Stimulated activated CD4-positive, alpha-beta T cell treated with anti-CD3 and anti-CD28 coated beads, Interleukin-1b, Interleukin-23, amount 100 ng/mL, for 1 hour (primary cell): ENCODE measurements at places on chromosomes 4 and X.
A peak's percentile ranks its signal among the peaks of the same experiment; 100 is the strongest.

DNA sequence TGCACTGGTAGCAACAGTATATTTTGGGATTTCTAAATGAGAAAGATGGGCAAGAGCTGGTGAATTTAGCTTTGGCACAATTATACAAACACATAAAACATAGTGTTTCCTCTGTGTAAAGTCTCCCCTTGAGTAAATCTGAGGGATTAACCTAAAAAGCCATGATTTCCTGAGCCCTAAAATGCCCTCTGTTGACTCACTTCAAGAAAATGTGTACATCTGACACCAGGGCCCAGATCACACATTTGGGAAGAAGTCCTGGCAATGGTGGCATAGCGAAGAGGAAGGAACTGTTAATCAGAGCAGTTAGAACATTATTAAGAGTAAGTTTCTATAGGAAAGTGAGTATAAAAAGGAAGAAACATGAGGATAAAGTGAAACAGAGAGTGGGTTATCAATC is 338.5 kb downstream of the SPOCK3 start:
- DNase-seq: no peak

GRCh38 chr4:37446016-37446415 is 201.5 kb downstream of the NWD2 start:
- no peak for DNase-seq

- DNase-seq: no peak
Observed at GRCh38 chr4:66071911-66072310, 401.6 kb upstream of the EPHA5 start.

GRCh38 chr4:60314416-60314815 is 885.7 kb upstream of the ADGRL3 start:
- DNase-seq: no peak

GRCh38 chrX:45077748-45078424 is 122.8 kb downstream of the DIPK2B start:
- no peak for DNase-seq

- DNase-seq: no peak
Observed at GRCh38 chrX:18353931-18354368, 538 bp downstream of the SCML2 start.

- DNase-seq: no peak
Observed at GRCh38 chr4:173254646-173255045, 79.5 kb downstream of the HMGB2 start.

DNA sequence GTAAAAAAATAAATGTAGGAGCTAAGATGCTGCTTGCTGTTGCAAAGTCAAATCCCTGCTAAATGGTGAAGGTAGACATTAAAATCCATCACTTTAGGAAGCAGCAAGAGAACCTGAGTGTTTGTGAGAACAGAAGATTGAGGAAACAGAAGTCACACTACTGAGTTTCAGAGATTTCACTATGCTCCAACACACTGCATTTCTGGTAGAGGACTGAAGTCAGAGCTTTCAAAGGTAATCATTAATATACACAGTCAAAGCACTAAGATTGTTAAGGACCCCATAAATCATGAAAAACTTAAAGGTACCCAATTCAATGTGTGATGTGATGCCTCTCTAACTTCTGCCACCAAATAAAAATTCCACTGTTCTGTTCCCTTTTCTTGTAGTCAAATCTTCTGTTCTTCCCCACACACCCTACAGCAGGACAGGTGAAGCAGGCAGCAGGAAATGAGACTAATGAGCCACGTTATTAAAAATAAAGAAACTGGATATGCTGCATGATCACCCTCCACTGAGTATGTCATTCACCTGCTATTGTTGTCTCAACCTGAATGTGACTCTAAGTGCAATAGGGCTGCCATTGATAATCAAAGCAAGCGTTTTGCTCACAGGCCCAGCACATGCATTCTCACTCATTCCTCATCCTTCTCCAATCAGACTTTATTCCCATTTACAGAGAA is 28.9 kb upstream of the APELA start:
- no peak for DNase-seq

DNA sequence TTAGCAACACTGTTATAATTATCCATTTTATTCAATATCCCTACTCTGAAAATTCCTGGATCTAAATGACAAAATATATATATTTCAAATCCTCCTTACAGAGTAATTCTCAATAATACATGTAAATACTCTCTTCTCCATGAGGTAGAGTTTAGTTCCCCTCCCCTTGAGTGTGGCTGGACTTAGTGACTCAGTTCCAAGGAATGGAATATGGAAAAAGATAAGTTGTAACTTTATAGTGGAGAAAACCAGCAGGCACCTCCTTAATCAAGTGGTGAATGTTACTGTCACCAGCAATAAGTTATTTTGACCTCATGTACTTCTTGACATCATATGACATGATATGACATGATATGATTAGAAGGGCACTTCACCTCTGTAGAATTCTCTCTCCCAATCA is 302.0 kb downstream of the RAB28 start:
- no peak for DNase-seq

GRCh38 chrX:22035236-22035635 is 3.1 kb downstream of the PHEX start:
- DNase-seq: no peak

GRCh38 chr4:95186666-95187065 is 362.1 kb downstream of the UNC5C start:
- no peak for DNase-seq

GRCh38 chrX:151981129-151981528 is 6.7 kb upstream of the GABRE start:
- no peak for DNase-seq

DNA sequence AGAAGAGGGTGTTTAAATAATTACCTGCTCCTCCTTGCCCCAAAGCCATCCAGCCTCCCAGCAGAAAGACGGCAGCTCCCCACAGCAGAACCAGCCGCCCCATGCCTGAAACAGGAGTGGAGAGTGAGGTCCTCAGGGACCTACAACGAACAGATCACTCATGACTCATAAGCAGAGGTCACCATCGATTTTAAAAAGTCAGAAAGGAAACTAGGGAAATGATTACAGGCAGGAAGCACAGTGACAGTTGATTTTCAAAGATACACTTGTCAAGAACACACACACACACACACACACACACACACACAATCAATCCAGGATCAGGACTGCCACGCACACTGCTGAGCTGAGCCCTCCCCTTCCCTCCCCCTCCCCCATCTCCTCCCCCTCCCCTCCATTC is at the start of gene CRLF2:
Gene CRLF2 (minus strand): TSS at position 118 of the 400 bp plus-strand sequence. CDS start 15 bp downstream, at position 103.
- DNase-seq: no peak

DNA sequence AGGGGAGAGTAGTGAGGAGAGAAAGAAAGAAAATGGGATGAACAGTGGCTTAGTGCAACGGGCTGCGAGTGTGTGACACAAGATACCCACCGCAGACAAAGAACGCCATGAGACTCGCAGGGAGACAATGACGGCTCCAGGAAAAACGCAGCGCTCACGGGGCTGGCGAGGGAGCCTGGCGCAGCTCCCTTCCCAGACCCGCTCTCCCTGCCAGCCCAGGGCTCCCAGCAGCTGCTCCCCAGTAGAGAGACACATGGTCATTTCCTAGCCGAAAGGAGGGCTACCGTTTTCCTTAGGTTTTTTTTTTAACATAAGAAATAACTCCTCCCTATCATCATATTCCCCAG is 149.5 kb downstream of the MAML3 start:
- no peak for DNase-seq

GRCh38 chrX:78643096-78643495 is 16.0 kb downstream of the RTL3 start:
- no peak for DNase-seq

GRCh38 chr4:184649971-184650855 is 675 bp downstream of the PRIMPOL start:
- DNase-seq: no peak

DNA sequence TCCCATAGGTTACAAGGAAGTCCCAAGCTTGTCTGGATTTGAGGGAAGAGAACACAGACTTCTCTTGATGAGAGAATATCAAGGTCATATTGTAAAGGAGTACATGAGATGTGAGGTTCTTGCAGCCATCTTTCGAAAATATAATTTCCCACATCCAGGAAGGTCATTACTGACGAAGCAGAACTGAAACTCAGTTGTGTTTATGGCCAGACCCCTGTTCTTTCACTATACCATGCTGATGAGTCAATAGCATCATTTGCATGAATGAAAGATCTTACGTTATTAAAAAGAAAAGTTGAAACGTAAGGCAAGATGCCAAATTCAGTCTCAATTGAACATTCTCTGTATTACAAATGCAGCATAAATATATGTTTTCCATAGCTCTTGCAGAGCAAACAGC is 14.2 kb upstream of the CCDC149 start:
- DNase-seq: no peak

DNA sequence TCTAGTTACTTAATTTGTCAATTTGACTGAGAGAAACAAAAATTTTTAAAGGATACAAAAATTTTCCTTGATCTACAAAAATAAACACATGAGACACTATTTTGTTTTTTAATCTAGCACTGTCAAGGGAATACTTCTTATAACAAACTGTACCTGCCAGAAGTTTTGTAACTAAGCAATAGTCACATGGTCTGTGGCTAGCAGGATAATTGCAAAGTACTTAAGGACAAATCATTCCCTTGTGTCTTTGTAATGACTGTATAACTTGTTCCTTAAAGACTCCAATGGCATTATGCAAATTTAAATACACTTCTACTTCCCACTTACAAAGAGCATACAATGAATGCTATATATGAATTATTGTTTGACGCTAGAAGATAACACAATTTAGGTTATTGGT is 25.1 kb upstream of the ANK2 start:
- no peak for DNase-seq

- peak; percentile 29 for DNase-seq
Observed at GRCh38 chrX:10110984-10111363, 45.8 kb upstream of the CLCN4 start.

DNA sequence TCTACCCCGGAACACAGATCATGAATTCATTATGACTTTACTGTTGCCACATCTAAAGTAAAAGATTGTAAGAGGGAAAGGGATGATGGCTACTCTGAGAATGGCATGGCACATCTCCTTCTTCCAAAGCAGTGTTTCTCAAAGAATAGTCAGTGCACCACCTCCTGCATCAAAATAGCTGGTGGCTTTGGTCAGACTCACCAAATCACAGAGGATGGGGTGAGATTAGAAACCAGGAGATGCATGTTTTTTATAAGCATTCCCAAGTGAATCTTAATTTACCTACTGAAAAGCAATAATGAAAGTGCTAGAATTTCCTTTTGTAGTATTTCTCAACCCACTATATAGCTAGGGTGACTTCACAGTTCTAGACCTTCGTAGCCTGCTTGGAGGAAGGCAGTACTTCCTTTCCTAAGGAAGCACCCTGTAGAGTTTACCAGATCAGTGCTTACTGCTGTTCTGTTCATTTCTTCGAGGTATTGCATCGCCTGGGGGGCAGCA is 340.8 kb upstream of the KLF3 start:
- DNase-seq: no peak

DNA sequence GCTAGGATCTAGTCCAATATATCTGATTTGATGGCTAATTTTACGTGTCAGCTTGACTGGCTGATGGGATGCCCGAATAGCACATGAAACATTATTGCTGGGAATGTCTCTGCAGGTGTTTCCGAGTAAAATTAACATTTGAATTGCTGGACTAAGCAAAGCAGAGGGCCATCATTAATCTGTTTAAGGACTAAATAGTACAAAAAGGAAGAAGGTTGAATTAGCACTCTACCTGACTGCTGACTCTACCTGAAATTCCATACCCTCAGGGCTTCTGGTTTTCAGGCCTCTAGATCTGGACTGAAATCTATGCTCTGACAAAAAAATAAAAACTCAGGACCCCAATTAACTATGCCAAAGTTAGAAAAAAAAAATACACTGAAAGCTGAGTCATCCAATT is 1021.9 kb downstream of the FAM133A start:
- no peak for DNase-seq

GRCh38 chr4:41644288-41644914 is 104.1 kb downstream of the PHOX2B start:
- no peak for DNase-seq

GRCh38 chr4:54539500-54540029 is 118.2 kb upstream of the KIT start:
- DNase-seq: no peak

DNA sequence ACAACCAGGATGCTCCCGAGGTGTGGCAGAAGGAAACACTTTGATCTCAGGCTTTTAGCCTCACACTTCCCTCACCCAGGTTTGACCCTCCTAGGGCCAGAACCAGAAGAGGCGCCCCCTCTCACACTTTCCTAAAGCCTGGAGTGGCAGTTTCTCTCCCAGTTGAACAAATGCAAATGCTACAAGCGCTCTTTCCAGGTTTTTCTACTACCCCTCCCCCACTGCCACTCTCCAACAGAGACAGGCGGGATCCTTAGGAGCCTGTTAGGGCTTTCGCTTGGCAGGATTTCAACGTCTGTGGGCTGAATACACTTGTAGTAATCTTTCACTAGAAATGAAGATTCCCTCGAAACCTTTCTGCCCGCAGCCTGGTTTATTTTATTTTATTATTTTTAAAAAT is 2.4 kb downstream of the TSC22D3 start:
- no peak for DNase-seq

- DNase-seq: no peak
Observed at GRCh38 chr4:10413177-10413576, 44.0 kb downstream of the ZNF518B start.

GRCh38 chrX:100409610-100410590 is at the start of gene PCDH19:
Gene PCDH19 (minus strand): TSS chrX:100410273. CDS start chrX:100408597, 1,676 bp downstream.
- no peak for DNase-seq

- DNase-seq: no peak
Observed at GRCh38 chr4:86818211-86818610, 31.0 kb downstream of the SLC10A6 start.

- no peak for DNase-seq
Observed at GRCh38 chrX:12790885-12791256, 341 bp upstream of the PRPS2 start.

DNA sequence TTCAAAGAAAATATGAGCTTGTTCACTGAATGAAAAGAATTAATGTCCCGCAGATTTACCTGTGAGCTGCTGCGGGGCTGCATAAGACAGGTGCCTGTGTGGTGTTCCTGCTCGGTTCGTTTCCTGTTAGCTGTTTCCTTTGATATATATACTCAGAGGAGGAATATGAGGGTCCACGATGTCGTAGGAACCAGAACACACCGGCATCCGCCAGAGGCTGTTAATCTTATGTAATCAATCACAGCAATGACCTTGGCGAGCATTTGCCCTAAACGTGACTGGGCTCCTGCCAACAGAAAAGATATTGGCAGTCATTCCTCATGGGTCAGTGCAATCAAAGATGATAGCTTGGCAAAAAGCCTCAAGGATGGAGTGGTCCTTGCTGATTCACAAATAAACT is 260.1 kb downstream of the EVC2 start:
- no peak for DNase-seq

DNA sequence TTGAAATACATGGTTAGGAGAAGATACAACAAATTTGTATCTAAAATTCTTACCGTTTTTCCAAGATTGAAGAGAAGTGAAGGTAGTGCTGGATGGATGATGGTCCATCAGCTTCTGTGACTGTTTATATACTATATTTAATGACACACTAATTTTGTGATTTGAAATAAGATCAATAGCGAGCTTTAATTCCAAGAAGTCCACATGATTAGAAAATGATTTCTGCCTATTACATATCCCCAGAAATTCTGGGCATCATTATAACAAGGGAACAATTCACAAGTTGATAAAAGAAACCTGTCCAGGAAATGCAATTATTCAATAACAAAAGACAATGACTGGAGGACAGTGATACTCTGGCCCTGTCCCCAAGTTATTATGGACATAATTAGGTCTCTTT is at the start of gene CSN2:
Gene CSN2 (minus strand): TSS at position 101 of the 400 bp plus-strand sequence. CDS start 4,733 bp downstream, outside the sequence.
- no peak for DNase-seq
